ENCODE measurements at places on chromosomes 6 and 20. TPM values are rescaled to one million over a fixed set of nuclear protein-coding genes. Genes with fewer than 3 reads are reported as not detected.
A peak's percentile ranks its signal among the peaks of the same experiment; 100 is the strongest.

DNA sequence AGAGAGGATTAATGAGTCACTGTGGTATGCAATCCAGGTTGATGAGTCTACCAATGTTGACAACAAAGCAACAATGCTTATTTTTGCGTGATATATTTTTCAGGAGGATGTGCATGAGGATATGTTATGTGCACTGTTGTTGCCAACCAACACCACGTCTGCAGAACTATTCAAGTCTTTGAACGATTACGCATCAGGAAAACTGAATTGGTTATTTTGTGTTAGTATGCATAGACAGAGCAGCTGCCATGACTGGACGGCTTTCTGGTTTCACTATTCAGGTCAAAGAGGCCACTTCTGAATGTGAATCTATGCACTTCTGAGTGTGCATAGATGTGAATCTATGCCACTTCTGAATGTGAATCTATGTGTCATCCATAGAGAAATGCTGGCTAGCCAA is 134.0 kb upstream of the GRIK2 start:
- DNase-seq, result no peak

DNA sequence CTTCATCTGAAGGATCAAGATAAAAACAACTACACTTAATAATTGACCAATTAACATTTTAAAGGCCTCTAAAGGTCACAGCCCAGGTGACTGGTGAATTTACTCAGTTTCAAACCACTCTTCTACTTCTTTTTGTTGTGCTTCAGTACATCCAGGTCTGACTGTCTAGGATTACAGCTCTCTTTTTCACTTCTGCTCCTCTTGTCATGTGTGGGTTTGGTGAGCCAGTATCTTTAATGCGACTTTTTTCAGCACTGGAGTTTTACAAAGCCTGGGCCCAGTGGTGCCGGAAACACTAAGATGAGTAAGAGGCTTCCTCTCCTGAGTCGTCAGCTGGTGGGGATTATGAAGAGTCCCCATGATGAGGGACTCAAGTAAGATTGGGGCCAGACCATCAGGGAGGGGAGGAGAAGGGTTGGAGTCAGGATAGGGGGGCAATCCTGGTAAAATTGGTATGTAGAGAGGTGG is 27.0 kb downstream of the HECA start:
- no peak for DNase-seq

- no peak for DNase-seq
Measured at GRCh38 chr6:170347091-170347490, 40.5 kb downstream of the FAM120B start.

DNA sequence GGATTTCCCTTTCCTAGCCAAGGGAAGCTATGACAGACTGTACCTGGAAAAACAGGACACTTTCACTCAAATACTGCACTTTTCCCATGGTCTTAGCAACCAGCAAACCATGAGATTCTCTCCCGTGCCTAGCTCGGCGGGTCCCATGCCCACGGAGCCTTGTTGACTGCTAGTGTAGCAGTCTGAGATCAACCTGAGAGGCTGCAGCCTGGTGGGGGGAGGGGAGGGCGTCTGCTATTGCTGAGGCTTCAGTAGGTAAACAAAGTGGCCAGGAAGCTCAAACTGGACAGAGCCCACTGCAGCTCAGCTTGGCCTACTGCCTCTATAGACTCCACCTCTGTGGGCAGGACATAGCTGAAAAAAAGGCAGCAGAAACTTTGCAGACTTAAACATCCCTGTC is 61.8 kb downstream of the EPM2A start:
- DNase-seq, result no peak

GRCh38 chr6:33683576-33684427 is 27.7 kb downstream of the UQCC2 start:
- DNase-seq, result no peak

DNA sequence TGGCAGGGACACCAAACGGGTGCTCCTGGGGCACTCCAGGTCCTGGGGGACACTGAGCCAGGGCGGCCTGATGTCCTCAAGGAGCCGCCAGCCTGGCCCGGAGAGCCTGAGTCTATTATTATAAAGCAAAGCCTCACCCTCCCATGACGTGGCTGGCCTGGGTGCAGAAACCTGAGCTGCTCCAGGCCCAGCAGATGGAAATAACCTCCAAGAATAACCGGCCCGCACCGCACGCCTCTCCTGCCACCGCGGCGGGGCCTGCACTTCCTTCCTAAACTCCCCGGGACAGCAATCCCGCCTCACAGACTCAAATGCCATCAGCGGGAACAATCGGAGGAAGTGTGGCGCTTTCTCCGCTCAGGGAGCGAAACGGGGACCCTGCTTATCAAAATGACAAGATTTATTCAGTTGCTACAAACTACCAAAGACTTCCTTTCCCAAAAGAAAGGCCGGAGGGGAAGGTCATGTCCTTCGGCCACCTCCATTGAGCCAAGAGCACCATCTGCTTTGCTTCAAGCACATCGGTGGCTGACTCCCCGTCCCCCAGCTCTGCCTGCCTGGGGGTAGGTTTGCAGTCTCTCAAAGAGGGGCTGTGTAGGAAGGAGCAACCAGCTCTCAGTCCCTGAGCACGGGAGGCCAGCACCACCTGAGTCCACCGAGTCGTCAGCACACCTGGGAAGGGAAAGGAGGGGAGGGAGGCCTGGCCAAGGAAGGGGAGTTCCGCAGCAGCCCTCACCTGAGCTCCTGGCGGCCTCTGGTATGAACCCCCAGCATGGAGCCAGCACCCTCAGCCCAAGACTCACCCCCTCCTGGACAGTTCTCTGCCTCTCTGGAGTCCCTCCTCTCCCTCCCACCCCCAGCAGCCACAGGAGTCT is 78.6 kb upstream of the QKI start:
- DNase-seq, result peak; percentile 73

GRCh38 chr6:168737481-168737880 is 296.5 kb downstream of the SMOC2 start:
- DNase-seq, result no peak

DNA sequence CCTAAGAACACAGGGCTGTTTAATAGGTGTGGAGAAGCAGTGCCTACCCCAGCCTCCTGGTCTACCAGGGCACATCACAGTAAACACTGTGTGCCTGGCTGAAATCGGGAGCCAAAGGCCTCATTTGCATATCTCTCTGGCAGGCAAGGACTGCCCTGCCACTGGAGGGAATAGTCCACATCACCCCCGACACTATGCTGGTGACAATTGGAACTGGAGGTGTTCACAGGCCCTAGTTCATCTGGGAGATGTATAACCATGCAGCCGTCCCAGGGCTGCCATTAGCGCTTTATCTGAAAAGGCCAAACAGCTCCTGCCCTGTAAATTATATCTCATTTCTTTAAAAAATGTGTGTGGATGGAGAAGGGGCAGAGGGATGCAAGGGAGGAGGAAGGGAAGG is 150.3 kb downstream of the LINC00237 start:
- DNase-seq, result no peak

DNA sequence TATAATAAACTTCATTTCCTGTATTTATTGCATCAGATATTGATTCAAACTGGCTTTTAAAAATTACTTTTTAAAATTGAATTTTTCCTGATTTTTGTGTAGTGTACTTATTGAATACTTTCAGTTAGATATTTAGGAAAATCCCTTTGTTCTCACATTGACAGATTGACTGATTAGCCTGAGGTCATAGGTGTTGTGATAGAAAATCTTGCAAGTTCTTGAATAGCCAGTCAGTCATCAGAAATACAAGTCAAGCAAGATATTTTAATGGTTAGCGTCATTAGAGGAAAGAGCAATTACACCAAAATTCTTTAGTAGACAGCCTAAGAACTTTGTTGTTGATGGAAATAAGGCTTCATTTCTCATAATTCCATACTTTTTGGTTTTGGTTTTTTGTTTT is 3.4 kb upstream of the TMEM30A start:
- no peak for DNase-seq

- no peak for DNase-seq
Measured at GRCh38 chr6:51163843-51164529, 345.3 kb downstream of the TFAP2B start.

DNA sequence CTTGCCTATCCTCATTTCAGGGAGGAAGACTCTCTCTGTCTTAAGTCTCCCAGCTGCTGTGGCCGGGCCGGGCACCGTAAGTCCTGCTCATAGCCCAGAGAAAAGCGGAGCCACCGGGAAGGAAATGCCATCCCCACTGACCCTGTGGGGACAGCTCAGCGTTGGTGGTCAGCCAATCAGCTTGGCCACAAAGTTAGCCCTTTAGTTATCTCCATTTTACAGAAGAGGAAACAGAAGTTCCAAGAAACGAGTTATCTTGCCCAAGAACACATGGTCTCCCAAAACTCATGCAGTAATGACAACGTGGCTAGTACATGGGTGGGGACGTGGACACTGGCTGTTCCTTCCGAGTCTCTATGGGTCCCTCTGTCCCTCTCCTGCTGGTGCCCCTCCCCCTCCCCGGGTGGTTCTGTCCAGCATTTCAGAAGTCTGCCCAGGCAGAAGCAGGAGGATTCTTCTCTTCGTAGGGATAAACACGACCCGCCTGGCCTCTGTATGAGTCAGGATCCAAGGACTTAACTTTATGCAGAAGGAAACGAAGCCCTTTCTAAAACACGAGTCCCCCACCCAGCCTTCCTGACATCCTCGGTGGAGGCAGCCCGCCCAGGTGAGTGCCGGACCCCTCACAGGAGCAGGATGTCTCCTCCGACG is 273.8 kb downstream of the CDH4 start:
- no peak for DNase-seq

- DNase-seq, result no peak
Measured at GRCh38 chr20:45863543-45864470, 6.4 kb downstream of the ZSWIM3 start.

- DNase-seq, result no peak
Measured at GRCh38 chr6:169788809-169789145, 37.4 kb downstream of the ERMARD start.

The NDRG3 gene
- 16.5 TPM for polyA plus RNA-seq

The PRPH2 gene
- polyA plus RNA-seq, result 3.4 TPM

The MSH5 gene
- 5.9 TPM for polyA plus RNA-seq

The PGC gene
- not detected for polyA plus RNA-seq

All from muscle of back (tissue), 13 donors.